ENCODE measurements at places on chromosomes 5 and 9.

DNA sequence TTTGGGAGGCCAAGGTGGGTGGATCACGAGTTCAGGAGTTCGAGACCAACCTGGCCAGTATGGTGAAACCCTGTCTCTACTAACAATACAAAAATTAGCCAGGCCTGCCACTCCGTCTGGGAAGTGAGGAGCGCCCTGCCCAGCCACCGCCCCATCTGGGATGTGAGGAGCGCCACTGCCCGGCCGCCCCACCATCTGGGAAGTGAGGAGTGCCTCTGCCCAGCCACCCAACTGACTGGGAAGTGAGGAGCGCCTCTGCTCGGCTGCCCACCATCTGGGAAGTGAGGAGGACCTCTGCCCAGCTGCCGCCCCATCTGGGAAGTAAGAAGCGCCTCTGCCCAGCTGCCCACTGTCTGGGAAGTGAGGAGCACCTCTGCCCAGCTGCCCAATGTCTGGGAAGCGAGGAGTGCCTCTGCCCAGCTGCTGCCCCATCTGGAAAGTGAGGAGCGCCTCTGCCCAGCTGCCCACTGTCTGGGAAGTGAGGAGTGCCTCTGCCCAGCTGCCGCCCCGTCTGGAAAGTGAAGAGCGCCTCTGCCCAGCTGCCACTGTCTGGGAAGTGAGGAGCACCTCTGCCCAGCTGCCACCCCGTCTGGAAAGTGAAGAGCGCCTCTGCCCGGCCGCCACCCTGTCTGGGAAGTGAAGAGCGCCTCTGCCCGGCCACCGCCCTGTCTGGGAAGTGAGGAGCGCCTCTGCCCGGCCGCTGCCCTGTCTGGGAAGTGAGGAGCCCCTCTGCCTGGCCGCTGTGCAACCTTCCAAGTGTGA lies 5.3 kb downstream of the ALDH7A1 start:
- no peak for DNase-seq

- no peak for DNase-seq
Measured at GRCh38 chr5:89190515-89191265, 307.7 kb upstream of the MEF2C start.

GRCh38 chr5:33425314-33425713 lies 15.5 kb upstream of the TARS1 start:
- no peak for DNase-seq

DNA sequence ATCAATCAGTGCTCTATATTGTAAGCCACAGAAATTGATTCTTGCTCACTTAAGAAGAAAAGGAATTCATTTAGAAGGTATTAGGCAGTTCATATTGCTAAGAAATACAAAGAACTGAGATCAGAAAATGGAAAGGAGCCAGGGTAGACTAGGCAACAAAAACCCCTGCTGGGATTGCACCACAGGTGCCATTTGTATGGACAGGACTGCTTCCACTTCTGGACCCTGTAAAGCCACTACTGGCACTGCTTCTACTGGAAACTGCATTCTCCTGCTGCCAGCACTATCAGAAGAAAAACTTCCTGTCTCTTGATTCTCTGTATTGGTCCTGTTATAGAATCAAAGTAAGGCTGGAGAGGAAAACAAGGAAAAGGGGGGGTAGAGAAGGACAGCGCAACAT lies 45.9 kb downstream of the CERT1 start:
- no peak for DNase-seq

DNA sequence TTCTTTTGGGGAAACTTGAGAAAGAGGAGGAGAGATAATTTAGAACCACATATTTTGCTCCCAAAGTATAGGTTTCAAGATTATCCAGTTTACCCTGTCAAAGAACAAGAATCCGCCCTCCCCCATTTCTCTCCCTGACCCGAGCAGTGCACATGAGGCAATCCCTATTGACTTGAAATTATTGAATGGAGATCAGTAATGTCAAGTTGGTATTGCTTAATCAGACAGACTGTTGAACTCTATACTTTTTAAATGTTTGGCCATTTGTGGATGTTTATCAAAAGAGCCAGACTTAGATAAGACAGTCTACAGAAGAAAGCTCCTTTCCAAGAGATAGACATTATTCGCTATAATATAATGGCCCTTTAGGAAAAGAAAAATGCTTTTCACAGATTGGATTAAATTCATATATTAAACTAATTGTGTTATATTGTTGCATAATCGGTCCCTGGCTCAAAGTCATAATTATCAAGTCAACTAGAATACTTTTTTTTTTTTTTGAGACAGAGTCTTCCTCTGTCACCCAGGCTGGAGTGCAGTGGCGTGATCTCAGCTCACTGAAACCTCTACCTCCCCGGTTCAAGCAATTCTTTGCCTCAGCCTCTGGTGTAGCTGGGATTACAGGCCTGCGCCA lies 5.3 kb downstream of the SLC25A25 start:
- no peak for DNase-seq

DNA sequence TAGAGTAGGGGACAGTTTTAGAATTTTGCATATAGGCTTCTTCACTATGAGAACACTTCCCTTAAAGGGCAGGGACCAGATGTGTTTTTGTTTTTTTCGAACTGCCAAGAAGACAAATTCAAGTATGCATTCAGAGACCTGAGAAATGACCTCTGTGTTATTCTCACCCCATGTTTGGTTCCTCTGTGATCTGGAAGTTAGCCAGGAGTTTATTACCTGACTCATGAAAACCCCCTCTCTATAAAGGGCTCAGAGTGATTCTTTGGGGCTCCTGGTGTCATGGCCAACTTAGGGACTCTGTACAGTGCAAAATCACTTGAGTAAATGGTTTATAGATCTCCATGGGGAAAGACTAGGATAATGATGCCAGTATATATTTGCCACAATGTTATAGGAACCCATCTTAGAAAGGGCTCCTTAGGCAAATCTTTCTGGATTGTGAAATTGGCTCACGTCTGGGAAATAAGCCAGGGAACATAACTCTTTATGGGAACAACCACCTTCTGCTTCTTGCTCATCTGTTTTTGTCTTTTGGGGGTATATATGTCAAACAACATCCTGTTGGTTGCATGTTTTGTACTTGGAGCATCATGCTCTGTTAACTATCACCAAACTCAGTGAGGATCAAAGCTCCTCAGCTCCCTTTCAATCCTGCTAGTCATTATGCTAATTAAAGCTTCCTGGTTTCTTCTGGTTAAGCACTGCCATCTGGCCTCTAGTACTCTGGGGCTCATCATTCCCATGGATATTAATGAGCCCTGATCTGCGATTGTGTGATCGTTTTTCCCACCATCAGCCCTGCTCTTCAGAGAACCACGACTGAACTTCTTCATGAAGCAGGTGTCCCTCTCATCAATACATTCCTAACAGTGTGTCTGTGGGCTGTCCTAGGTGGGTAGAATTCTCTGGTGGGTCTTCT lies 173.4 kb upstream of the CDH12 start:
- DNase-seq, result no peak

DNA sequence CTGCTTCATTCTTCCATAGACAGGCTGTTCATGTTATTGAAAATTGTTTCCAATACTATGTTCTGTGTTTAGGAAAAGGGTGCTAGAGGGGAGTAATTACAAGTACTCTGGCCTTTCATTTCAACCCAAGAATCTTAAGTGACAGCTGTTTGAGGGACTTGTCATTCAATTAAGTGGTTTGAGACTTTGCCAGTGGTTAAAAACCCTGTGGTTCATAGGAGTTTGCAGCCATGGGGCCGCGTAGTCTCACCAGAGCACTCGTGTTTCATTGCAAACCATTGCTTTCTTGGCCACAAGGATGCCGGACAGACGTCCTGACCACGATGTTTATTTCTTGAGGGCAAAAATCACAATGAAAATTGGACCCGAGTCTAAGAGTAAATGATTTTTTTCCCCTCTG lies 248.8 kb downstream of the NNT start:
- DNase-seq, result no peak

- DNase-seq, result no peak
Measured at GRCh38 chr5:1208221-1208742, 6.9 kb downstream of the SLC6A19 start.

- no peak for DNase-seq
Measured at GRCh38 chr9:2086971-2087370, 71.8 kb downstream of the SMARCA2 start.

GRCh38 chr9:73199886-73200285 lies 48.2 kb downstream of the ANXA1 start:
- DNase-seq, result no peak

- DNase-seq, result no peak
Measured at GRCh38 chr9:73179589-73179988, 27.9 kb downstream of the ANXA1 start.

- no peak for DNase-seq
Measured at GRCh38 chr5:148791334-148791667, 35.1 kb upstream of the ADRB2 start.

GRCh38 chr5:53996008-53996407 lies 314.4 kb downstream of the ARL15 start:
- DNase-seq, result no peak

GRCh38 chr5:129392681-129393080 lies 67.4 kb upstream of the ADAMTS19 start:
- no peak for DNase-seq

DNA sequence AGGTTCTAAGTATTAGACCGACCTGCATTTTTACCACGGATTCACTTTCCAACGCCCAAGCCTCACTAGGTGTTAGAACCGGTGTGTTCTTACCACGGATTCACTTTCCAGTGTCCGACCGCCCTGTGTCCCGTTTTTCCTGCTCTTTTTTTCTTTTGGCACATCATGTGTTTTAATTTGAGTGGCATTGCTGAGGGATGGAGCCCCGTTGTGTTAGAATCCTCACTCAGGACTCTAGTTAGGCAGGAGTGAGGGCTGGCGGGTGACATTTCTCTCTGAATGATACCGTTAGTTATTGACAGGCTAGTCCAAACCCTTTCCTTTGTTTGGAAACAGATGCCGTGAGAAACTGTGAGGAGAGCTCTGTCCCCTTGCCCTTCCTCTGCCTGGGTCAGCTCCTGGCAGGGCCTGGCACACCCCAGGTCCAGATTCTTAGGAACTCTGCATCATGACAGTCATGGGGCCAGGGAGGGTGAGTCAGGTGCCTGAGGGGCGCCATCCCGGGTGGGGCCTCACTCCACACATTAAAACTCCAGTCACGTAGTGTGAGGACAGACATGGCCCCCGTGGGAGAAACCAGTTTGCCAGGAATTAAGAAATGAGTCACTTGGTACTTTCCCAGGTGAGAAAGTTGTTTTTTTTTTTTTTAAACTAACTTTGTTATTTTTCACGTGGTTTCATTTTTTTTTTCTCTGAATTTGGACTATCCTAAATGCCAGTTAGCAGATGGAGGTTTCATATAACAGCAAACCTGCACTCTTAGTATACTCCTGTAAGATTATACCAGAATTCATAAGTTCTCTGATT lies 15.8 kb downstream of the EXOC3 start:
- DNase-seq, result peak; percentile 67

GRCh38 chr5:143600396-143601075 lies 197.1 kb upstream of the NR3C1 start:
- no peak for DNase-seq

DNA sequence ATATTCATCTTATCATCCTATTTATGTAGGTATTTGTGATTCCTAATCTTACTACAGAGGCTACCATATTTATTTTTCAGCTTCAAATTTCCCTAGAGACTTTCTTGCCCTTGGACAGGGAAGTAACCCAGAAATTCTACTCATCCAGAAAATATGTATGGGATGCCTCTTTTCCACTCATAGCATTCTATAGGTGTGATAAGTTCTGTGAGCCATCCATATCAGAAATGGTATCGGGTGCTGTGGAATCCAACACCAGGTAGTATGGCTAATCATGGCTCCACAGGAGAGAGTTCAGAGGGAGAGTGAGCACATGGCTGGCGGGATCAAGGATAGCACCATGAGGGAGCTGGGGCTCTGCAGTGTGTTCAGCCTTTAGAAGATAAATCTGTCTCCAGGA lies 349.3 kb upstream of the ACTBL2 start:
- DNase-seq, result no peak

GRCh38 chr9:91693226-91693625 lies 256.8 kb downstream of the ROR2 start:
- DNase-seq, result no peak

DNA sequence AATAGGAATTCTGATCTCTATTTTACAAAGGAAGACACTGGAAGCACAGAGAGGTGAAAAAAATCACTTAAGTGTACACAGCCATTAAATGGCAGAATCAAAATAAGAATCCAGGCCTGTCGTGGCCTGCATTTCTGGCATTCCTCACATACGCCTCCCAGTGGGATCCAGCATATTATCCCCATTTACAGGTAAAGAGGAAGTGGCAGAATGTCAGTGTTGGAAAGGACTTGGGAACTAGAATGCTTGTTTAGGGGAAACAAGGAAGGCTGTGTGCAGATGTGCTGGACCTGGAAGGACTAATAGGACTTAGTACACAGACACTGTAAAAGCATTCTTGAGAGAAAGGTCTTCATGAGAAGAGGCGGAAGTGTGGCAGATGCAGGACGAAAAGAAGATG lies 241.8 kb downstream of the TRIM32 start:
- DNase-seq, result no peak

DNA sequence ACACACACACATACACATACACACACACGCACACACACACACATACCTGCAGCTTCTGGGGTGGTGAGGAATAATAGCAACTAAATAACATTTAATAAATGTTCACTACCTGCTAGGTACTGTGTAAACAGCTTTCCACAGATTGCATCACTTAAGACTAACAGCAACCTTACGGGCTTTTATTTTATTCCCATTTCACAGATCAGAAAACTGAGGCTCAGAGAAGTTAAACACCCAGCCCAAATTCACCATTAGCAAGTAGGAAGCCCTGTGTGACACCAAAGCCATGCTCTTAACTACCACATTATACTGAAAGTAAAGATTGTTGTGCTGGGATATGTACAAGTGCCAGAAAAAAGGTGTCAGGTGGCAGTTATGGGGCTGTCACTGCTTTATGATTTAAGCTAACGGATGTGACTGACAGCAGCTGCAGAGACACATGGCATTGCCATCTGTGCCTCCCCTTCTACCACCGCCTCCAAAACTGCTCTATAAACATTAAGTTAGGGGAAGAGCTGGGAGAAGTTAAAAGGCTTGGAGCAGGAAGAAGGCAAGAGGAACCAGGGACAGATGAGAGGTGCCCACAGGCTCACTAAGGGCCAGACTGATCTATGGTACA lies 13.6 kb downstream of the MTMR12 start:
- no peak for DNase-seq

- DNase-seq, result no peak
Measured at GRCh38 chr5:173808079-173808808, 79.9 kb upstream of the CPEB4 start.
